Endothelial cell of coronary artery (primary cell): ENCODE measurements at places on chromosomes 5 and 9. TPM values are rescaled to one million over a fixed set of nuclear protein-coding genes. Genes with fewer than 3 reads are reported as not detected.

The TSSK1B gene
- 0.09 TPM in 1 of 2 replicates, not detected in the other for total RNA-seq

The ADAMTS12 gene
- total RNA-seq: 0.09 and 16.9 TPM in 2 replicates

The PCDHGA11 gene
- 7.2 and 10.1 TPM in 2 replicates for total RNA-seq

The HTR4 gene
- 0.09 TPM in 1 of 2 replicates, not detected in the other for total RNA-seq

The TBC1D9B gene
- total RNA-seq: 46.2 and 64.1 TPM in 2 replicates

The PSMD5 gene
- total RNA-seq: 20.6 and 22.0 TPM in 2 replicates
